ENCODE measurements at places on chromosomes 1 and 21.

GRCh38 chr1:118118469-118118868, 66.6 kb downstream of the SPAG17 start:
- DNase-seq: no peak

DNA sequence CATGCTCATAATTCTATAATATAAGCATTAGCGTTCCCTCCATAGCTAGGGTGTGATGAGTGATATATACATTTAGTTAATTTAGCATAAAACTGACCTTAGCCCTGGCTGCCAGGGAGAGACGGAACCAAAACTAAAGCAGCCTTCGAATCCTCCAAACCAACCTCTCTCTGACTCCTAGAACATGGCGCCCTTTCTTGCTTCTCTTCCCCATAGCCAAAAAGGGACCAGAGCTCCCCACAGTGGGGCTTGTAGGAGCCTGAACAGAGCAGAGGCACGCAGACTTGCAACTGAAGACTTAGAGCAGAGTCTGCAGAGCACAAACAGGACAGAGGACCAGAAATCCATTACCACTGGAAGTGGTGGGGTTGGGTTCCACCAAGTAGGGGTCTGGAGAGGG, 17.7 kb downstream of the IRF2BP2 start:
- DNase-seq: no peak

DNA sequence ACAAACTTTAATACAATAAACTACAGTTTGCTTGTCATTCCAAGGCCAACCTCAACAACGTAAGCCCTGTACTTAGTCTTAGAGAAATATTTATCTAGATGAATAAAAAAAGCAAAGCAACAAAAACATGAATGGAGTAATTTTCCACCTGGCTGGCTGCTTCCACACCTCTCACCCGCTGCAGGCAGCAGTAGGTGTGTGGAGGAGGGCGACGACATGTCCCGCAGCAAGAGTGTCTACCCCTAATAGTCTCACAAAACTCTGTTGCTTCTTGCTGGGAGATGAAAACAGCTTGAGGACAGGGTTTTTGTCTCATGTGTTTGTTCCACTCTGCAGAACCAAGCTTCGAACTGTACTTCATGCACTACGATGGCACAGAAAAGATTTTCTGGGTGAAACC, 48.8 kb upstream of the IGSF5 start:
- DNase-seq: no peak

GRCh38 chr1:226676381-226676780, 62.7 kb downstream of the ITPKB start:
- no peak for DNase-seq

All from activated CD4-positive, alpha-beta T cell treated with anti-CD3 and anti-CD28 coated beads, Interleukin-2, Interleukin-4, amounts not matched to agents 100 ng/mL and 50 ng/mL, durations not matched to agents 16 hours and 8 hours (primary cell).